ENCODE measurements at places on chromosomes 7 and 10. TPM values are rescaled to one million over a fixed set of nuclear protein-coding genes. Genes with fewer than 3 reads are reported as not detected.

- H3K4me3 ChIP-seq: no peak overlapping the region
- no peaks in the 10 kb centered on the region for H3K27me3 ChIP-seq
- no peak overlapping the region for H3K27ac ChIP-seq
- no peaks in the 10 kb centered on the region for H3K36me3 ChIP-seq
- H3K4me1 ChIP-seq: no peaks in the 10 kb centered on the region
Observed at GRCh38 chr10:31618541-31619291, 299.7 kb downstream of the ZEB1 start.

- no peaks in the 10 kb centered on the region for H3K4me1 ChIP-seq
- no peak overlapping the region for H3K27ac ChIP-seq
- DNase-seq: no peak
- peaks cover 5% of the 10 kb centered on the region for H3K27me3 ChIP-seq
- no peak overlapping the region for H3K4me3 ChIP-seq
- H3K36me3 ChIP-seq: no peaks in the 10 kb centered on the region
Observed at GRCh38 chr10:89563311-89563710, 27.9 kb upstream of the SLC16A12 start.

- H3K4me3 ChIP-seq: no peak overlapping the region
- DNase-seq: no peak
- H3K27ac ChIP-seq: no peak overlapping the region
- no peaks in the 10 kb centered on the region for H3K27me3 ChIP-seq
- H3K4me1 ChIP-seq: no peaks in the 10 kb centered on the region
Observed at GRCh38 chr7:37577412-37577811, 106.2 kb upstream of the GPR141 start.

Gene TMEM139
- 0.66 TPM for total RNA-seq

Gene GPR26
- not detected for total RNA-seq

Gene EPHA1
- 43.5 TPM for total RNA-seq

Data from T-cell (primary cell).